ENCODE measurements at places on chromosomes 2 and 18.

DNA sequence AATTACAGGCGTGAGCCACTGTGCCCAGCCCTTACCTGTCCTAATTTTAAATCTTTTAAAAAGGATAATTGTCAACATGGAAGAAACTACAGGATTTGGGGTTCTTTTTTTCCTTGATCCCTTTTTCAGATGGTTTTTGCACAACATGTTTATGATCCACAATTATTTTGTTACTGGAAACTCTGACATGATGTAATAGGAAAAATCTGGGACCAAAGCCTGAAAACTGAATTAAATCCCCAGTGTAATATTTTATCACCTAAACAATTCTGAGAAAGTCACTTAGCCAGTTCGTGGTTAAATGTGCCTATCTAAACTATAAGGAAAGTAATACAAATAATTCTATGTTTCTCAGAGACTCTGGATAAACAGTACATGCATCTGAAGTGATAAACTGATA is 1649.7 kb downstream of the LRP1B start:
- no peak for DNase-seq

DNA sequence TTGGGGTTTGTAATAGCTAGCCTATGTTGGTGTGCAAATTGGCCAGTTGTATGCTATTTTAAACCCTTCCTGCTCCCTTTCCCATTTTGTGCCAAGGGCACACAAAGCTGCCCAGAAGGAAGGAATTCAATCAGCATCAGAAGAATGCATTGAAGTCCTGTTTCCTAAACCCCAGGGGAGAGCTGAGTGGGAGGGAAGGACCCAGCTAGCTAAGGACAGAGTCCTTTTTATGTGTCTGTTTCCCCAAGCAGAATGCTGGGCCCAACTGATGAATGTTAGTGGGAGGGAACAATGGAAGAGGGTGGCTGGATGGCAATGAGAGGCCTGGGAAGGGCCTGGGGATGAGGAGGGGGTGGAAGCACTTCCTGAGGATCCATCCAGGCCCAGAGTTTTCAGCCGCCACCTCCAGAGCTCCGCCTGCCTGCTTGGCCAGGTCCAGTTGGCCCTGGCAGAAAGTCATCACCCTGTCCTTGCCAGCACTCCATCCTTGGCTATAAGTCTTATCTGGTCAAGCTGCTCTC is 32.7 kb downstream of the MEX3C start:
- no peak for DNase-seq

GRCh38 chr18:59345556-59345955 is 13.5 kb downstream of the LMAN1 start:
- DNase-seq: no peak

DNA sequence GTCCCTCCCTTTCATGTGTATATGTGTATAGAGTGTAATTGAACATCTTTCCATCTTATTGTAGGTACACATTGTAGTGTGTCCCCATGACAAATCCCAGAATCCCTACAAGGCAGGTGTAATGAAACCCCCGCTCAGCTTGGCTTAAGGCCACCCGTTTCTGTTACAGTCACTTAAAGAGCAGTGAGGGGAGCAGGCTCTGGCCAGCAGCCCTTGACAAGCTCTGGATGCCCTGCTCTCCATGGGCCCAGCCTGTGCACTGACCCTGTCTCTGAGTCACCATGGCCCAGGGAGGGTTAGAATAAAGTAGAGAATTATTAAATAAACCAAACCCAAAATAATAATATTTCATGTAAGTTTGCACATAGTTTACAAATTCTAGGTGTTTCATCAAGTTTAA is 17.2 kb upstream of the MAL start:
- no peak for DNase-seq

GRCh38 chr2:156147594-156148330 is 184.8 kb downstream of the NR4A2 start:
- no peak for DNase-seq

DNA sequence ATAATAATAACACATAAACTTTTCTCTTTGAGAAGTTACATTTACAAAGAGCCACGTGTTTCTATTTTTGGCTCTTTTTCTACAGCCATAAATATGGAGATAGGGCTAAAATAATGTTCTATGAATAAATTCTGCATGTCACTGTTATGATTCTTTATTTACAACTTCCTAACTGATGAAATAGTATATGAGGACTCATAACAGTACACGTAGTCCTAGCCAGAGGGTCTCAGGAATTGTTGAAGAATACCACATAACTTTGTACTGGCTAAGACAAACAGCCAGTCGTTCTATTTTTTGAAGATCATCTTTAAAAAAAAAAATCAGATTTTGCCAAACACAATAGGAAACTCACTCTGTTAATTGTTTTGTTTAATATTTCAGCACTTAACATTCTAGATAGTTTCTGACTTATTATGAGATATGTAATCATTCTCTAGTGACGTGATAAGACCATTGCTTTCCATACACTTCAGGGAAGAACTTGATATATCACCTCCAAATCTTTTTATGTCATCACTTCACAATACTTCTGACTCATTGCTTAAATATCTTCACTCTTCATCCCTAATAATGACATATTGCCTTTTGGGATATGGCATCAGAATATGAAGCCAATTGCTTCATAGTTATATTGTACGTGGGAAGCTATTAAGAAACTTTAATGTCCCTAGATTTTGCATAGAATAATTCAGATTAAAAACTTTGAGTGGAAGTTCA is 256.1 kb downstream of the XIRP2 start:
- DNase-seq: no peak

DNA sequence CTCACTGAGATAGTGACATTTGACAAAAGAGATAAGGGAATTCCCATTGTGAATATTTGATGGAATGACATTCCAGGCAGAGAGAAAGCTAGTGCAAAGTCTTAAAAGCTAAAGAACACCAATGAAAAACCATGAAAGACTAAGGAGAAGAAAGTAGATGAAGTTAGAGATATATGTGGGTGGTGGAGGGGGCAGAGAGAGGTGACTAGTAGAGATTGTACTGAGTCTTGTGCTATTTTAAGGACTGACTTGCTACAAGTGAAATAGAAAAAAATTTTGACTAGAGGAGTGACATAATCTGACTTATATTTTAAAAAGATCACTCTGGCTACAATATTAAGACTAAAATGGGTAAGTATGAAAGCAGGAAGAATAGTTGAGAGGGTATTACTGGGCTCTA is 35.3 kb upstream of the GULP1 start:
- DNase-seq: no peak

Data from T-helper 9 cell (primary cell).